Vagina (tissue), 2 donors: ENCODE measurements at places on chromosomes 3 and 15.

- no peak for DNase-seq
These were observed 226.0 kb downstream of the ZMAT3 start for GRCh38 chr3:178845420-178846118.

DNA sequence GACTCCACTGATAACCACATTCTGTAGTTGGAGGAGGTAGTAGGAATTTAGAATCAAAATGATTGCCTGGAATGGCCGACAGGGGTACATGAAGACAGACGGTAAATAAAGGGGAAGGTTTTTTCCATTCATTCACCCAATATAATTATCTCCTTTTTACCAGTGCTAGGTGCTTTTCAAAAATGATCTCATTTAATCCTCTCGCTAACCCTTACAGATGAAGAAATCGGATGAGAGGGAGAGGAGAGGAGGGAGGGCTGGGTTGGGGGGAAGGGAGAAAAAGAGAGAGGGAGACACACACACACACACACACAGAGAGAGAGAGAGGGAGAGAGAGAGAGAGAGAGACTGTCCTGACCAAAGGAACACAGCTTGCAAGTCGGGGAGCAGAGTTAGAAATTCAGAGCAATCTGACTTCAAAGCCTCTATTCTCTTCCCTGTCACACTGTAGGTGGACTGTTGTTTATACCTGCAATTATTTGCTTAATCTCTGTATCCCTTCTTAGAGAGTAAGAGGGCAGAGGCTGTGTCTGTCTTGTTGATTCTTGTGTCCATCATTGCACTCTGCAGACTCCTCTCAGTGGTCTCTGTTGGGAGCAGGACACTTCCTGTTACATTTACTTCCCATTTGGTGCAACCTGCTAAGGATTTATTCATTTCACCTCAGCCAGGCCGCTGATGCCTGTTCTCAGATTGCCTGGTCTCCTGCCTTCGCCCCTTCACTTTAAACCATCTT lies 18.7 kb upstream of the PAQR9 start:
- DNase-seq: no peak

- no peak for DNase-seq
These were observed 14.9 kb upstream of the SELENOT start for GRCh38 chr3:150588027-150588830.

- DNase-seq: no peak
These were observed 160.4 kb downstream of the VGLL3 start for GRCh38 chr3:86830566-86830965.

DNA sequence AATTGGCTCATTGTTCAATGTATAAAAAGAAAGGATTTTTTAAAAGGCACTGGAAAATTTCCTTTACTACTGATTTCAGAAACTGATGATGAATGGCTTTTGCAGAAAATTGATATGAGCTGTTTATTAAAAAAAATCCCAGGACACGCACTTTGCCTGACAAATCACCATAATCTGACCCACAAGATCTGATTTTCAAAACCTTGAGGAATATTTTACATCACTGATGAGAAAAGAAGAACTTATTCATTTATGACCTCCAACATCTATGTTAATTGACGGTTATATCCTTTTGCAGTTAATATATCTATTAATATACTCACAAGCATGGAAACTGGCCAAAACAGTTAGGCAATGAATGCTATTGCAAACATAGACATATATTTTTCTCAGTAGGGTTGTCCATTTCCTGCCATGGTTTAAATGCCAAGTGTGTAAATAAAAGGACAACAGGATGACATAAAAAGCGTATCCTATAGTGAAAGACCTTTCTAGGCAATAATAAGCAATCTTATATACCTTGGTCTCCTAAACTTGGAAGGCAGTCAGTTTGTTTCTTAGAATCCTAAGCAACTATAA lies 109.7 kb upstream of the SLC7A14 start:
- DNase-seq: no peak

- no peak for DNase-seq
These were observed 521.4 kb downstream of the ZNF385D start for GRCh38 chr3:21229426-21230135.

DNA sequence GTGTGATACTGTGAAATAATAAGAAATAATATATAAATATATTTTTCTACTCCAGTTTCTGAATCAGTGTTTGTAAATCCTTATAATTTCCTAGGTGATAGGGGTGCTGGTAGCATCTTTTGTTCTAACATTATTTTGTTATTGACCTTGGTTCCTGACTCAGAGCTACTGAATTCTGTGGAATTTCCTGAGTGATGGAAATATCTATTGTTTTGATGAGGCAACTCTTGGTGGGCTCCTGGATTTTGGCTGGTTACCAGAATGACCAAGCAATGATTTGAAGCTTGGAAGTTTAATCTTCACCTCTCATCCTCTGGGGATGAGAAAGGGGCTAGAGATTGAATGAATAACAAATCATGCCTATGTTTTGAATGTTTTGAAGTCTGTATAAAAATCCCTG lies 377.3 kb downstream of the LPP start:
- DNase-seq: no peak

DNA sequence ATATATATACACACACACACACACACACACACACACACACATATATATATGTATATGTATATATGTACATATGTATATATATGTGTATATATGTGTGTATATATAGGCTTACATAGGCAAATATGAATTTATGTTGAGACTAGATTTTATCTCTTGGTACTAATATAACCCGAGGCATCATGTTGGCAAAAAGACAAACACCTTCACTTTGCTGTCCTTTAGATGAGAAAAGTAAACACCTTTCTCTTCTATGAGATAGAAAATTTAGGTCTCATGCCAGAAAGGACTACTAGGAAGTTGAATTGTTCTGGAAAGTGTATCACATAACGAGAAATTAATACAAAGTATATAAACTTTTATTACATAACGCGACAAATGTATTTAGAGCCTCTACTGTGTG lies 19.6 kb upstream of the LEO1 start:
- no peak for DNase-seq

DNA sequence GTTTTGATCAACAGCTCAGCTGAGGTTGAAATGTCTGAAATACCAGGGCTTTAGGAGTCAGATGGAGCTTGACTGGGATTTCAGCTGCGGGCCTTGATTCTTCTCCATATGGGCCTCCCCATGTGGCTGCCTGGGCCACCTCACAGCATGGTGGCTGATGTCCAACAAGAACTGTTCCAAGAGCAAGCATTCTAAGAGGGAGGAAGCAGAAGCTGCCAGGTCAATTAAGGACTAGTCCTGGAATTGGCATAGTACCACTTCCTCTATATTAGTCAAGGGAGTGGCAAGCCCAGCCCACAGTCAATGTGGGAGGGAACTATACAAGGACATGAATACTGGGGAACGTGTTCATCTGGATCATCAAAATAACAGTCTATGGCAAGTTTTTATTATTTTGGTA lies 181.7 kb upstream of the ANKRD28 start:
- no peak for DNase-seq

DNA sequence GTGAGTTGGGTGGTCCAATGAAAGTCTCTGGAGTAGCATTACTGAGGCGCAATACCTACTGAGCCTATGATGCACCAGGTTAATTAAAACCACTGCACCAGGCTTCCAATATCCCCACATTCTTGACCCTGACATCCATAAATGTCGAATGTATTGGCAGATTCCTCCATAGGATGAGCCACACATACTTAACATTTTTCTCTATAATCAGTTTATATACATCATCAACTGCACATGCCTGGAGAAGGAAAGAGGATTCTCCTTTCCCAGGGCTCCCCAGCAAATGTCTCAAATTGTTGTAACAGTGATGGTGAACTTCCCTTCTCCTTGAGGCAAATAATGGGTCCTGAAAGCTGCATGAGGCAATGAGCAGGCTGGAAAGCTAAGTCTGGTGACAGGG lies 82.3 kb upstream of the LPP start:
- DNase-seq: peak; percentile 10
